Brain microvascular endothelial cell (primary cell): ENCODE measurements at places on chromosomes 4 and X.

GRCh38 chrX:129108936-129109335 is 414.4 kb downstream of the SMARCA1 start:
- no peak for DNase-seq

GRCh38 chr4:138845054-138845453 is 170.5 kb upstream of the NOCT start:
- DNase-seq: no peak

DNA sequence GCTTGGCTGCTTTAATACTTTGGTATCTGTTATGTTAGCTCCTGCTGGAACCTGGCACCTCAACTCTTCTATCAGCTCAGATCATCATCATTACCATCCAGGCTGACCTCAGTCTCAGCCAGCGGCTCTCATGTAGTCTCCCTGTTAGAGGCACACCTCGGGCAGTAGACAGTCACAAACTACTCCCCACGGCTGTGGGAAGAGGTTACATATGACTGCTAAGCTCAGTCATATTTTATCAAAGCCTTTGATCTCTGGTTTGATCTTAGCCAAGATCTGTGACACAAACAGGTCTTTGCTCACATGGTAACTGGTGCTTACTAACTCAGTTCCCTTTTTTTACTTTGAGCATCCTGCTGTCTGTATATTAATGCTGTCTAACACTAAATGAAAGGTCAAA is 384.9 kb downstream of the CENPC start:
- no peak for DNase-seq

DNA sequence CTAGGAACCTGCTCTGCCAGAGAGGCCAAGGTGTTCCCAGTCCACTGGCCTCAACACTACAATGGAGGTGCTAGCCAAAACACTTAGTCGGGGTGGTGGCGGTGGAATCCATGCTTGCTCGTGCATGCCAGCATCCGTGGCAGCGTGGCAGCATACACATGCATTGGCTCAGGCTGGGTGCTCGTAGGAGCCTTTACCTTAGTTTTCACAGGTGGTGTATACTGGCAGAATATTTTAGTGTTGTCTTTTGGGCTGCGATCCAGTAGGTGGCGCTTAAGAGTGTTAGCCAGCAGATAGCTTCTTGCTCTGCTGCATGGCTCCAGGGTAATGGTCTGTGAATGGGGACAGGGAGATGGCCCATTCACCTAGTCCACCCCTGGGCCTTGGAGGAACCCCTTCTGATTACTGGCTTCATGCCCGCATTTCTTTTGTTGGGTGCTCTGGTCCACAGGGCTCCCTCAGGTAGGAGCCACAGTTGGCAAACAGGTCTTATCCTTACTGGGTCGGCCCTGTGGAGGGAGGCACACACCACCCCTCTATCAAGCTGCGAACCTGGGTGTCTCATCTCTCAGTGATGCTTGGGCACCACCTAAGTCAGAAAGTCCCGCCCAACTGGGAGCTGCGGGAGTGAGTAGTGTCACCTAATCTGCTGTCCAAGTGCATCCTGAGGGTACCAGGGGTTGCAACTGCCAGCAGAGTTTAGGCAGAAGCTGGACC is 40.0 kb downstream of the RIPPLY1 start:
- DNase-seq: peak; percentile 7

- DNase-seq: no peak
Measured at GRCh38 chr4:164379694-164380093, 374.2 kb upstream of the SMIM31 start.
